ENCODE measurements at places on chromosomes 7 and 10.

- DNase-seq: no peak
These were observed 138.2 kb downstream of the RPS24 start for GRCh38 chr10:78171633-78172400.

DNA sequence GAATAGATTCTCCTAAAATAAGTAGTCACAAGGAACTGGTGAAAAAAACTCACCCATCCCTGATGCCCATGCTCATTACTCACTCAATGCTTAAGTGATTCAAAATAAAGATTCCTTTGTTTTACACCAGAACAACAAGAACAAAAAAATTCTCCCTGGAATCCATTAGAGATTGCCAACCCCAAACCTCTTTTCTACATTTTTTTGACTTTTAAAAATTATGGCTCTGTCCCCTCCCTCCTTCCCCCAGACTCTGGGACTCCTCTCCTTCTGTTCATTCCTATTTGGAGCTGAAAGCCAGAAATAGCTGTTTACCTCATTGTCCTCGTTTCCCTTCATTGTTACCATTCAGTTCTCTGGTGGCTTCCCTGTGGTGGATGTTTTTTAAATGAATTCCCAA, 63.2 kb upstream of the FHIP2A start:
- DNase-seq: peak; percentile 41

- DNase-seq: no peak
These were observed 6.1 kb upstream of the VGF start for GRCh38 chr7:101171442-101171837.

GRCh38 chr10:125192005-125192404, 31.6 kb upstream of the CTBP2 start:
- DNase-seq: no peak

- no peak for DNase-seq
These were observed 33.5 kb downstream of the FIGNL1 start for GRCh38 chr7:50416527-50417182.

DNA sequence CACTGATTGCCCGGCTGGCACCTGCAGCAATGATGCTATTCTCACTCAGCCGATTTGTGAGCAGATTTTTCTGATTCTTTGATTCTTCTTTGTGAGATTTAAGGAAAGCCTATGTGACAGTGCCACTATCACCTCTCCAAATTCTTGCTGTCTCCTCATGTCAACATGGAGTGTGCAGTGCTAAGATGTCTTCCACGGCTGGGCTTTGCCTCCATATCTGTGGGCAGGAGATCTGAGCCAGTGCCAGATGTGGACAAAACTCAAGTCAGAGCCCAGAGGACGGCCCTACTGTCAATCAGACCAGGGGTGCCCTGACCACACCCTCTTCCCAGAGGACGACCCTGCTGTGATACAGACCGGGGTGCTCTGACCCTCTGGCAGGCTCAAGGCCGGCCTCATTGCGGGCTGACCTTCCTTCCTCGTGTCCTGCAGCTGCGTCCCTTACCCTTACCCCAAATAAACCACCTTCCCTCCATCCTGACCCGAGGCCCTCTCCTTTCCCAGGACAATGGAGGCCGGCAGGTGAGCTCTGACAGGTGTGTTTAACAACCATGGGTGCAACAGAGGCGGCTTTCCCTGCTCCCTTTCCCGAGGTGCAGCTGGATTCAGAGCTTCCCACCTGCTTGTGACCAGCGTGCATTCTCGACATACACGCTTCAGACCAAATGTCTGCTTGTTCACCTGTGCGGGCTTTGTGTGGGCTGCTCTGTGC, 221.4 kb downstream of the ADARB2 start:
- DNase-seq: no peak

DNA sequence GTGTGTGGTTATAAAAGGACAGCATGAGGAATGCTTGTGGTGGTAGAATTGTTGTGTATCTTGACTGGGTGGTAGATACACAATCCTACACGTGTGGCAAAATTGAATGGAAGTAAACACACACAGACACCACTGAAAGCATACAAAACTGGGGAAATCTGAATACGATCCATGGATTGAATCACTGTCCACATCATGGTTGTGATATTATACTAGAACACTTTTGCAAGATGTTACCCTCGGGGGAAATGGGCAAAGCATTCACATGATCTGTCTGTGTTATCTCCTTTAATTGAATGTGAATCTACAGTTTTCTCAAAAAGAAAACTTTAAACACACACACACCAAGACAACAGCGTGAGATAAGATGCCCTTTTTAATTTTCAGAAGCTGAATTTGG, 165.2 kb upstream of the CELF2 start:
- no peak for DNase-seq

- DNase-seq: no peak
These were observed 22.7 kb upstream of the ADCYAP1R1 start for GRCh38 chr7:31029251-31030042.

- no peak for DNase-seq
These were observed 6.6 kb upstream of the SGPL1 start for GRCh38 chr10:70809011-70809611.

GRCh38 chr7:126222782-126223181, 1030.0 kb downstream of the GRM8 start:
- no peak for DNase-seq

- no peak for DNase-seq
These were observed 85.9 kb downstream of the LSMEM1 start for GRCh38 chr7:112566442-112567324.

DNA sequence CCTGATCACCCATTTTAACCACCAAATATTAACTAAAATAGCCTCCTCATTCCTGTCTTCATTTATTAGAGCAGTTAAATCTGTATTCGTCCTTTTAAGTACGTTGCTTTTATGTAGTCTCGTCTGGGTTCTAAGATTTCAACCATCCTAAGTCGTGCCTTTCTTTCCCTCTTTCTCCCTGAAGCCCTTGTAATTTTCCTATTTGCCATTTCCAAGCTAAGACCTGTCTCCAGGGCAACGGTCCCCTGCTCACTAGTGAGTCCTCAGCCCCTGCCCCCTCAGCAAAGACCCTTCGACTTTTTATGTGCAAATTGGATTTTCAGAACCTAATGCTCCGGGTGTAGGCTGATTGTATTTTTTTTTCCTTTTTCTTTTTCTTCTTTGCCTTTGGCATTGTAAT, 16.1 kb upstream of the MEST start:
- DNase-seq: no peak

DNA sequence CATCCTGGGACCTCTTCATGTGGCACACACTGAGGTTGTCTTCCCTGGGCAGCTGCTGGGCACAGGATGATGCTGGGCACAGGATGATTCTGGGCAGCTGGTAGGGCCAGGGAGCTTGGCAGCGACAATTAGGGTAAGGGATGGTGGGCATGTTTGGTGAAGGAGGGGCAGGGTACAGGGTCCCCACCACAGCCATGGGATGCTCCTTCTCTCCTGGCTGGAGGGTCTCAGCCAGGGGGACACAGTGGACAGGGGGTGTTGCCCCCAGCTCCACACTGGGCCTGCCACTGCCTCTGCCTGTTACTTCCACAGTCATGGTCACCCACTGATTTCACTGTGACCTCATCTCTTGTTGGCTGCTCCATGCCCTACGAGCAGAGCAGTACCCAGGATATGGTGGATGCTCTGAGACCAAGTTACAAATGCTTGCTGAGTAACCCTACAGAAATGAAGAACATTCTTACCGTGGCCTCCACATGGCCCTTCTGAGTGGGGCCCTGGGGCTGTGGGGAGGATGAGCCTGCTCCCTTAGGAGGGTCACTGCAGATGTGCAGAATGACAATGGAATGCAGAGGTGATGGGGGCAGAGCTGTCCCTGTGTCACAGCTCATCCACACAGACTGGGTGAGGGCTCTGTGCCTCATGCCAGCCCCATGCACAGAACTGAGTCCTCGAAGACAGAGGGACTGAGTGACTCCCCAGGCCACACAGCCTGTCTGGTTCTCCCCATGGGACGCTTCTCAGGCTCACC, 28.4 kb upstream of the RET start:
- no peak for DNase-seq

- DNase-seq: peak; percentile 37
These were observed 679 bp downstream of the LRRC20 start for GRCh38 chr10:70381471-70382421.

DNA sequence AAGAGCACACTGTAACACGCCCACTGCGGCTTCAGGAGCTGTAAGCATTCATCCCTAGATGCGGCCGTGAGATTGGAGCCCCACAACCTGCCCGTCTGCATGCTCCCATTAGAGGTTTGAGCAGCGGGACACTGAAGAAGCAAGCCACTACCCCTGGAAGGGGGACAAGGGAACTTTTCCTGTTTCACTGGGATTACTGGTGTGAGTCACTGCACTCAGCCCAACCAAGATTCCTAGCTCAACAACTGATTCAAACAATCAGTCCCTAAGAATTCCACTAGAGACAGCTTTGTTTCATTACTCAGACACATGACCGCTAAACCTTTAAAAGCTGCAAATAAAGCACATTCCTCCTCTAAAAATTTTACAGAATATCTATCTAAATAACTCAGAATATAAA, 69.8 kb downstream of the ORC5 start:
- no peak for DNase-seq

DNA sequence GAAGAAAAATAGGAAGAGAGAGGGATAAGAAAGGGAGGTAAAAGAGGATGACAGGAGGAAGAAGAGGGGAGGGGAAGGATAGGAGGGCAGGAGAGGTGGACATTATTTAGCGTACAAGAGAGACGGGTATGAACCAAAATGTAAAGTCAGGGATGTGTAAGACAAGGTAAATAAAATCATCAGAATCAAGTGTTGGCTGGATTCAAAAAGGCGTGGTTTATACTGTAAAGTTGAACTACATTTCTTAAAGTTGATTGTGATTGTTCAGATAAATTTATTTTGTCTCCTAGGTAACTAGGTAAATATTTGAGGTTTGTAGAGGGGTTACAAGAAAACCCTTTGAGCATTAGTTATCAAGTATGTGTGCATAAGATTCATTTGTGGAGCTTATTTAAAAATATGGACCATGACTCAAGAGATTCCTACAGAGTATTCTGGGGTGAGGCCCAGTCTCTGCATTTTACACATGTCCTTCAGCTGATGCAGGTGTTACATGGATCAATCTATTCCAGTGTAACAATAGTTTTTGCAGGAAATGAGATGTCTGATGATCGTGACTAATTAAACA, 512.1 kb upstream of the MBL2 start:
- no peak for DNase-seq

DNA sequence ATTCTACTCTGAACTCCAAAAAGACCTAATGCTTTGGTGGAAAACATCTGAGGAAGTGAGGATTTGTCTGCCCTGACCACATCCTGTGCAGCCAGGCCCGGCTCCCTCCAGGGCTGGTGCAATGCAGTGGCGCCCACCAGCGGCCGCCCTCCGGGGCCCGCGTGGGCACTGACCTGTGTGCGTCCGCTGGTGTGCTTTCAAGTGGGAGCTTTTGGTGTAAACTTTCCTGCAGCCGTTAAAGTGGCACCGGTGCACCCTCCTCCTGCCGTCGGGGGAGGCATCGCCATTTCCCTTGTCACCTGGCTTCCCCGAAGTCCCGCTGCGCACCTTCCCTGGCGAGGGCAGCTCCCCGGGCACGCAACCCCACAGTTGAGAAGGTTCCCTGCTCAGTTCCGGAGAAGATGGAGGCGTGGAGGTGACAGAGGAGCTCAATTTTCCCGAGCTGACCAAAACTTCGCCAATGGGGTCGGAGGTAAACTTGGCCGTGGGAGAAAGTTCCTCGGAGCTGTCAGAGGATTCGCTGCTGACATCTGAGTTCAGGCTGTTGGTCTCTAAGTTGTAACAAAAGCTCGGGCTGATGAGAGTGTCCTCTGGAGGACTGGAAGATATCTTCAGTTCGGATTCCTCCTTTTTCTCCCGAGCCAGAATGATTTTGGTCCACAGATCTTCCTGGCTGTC, 3.4 kb downstream of the KLF6 start:
- peak; percentile 62 for DNase-seq

- peak; percentile 30 for DNase-seq
These were observed 22.3 kb downstream of the IMPDH1 start for GRCh38 chr7:128387216-128388144.

DNA sequence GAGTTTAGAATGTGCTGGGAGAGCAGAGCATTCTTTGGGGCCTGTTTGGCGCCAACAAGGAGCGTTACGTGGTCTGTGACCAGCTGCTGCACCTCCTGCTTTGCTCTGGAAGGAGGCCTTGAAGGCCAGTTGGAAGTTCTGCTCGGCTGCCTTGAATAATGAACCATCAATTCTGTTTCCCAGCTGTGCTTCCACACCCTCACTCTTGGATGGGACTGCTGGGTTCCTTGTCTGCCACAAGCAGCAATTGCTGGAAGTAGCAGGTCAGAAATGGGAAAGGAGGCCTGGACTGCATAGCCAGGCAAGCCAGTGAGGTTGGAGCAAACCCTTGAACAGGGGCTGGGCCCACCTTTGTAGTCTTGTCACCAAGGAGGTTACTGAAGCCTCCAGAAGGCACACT, 86.6 kb upstream of the INSYN2A start:
- DNase-seq: no peak

DNA sequence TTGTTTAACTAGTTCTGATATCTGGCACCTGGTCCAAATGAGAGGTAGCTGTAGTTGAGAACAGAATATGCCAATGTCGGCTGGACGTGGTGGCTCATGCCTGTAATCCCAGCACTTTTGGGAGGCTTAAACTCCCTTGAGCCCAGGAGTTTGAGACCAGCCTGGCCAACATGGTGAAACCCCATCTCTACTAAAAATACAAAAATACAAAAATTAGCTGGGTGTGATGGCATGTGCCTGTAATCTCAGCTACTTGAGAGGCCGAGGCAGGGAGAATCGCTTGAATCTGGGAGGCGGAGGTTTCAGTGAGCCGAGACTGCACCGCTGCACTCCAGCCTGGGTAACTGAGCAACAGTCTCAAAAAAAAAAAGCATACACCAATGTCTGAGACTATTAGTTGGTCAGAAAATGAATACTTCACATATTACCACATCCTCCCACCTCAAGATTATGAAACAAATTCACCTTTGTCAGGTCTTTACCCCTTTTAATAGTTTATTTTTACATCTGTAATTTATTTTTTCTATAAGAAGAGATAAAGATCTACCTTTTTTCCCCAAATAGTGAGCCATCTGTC, 38.8 kb downstream of the EPC1 start:
- DNase-seq: no peak

DNA sequence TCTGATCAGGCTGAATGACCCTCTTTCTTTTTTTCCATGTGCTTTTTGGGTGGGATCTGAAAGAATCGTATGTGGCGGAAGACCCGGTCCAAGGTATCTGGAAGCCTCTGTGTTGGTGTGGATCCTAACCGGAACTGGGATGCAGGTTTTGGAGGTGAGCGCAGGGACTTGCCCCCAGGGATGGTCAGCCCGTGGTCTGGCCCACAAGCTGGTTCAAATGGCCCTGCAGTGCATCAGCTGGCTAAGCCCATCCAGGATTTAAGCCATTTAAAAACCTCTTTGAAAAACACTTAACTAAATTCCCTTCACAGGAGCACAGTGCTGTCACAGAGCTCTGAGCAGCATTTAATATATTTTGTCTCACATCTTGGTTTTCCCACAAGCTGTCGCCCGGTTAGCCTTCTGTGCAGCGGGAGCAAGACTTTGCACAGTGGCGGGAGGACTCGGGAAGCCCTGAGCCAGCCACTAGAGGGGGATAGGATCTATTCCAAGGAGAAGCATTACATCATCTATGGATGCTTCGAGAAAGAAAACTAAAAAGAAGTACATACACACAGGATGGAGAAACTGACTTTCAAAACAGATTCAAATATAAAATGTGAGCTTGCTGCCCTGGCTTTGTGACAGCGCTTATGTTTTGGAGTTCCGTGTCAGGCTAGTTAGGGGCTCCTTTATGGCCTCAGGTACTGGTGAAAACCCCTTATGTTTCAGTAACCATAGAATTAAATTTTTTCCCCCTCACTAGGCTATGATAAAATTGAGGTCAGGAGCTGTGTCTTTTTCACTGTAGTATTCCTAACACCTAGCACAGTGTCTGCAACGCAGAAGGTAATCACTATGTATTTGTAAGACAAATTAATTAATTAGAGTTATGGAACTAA, 11.3 kb downstream of the CPA2 start:
- DNase-seq: peak; percentile 18

All from Caki2 (cell line).